ENCODE measurements at places on chromosomes 12 and 14. TPM values are rescaled to one million over a fixed set of nuclear protein-coding genes. Genes with fewer than 3 reads are reported as not detected.

DNA sequence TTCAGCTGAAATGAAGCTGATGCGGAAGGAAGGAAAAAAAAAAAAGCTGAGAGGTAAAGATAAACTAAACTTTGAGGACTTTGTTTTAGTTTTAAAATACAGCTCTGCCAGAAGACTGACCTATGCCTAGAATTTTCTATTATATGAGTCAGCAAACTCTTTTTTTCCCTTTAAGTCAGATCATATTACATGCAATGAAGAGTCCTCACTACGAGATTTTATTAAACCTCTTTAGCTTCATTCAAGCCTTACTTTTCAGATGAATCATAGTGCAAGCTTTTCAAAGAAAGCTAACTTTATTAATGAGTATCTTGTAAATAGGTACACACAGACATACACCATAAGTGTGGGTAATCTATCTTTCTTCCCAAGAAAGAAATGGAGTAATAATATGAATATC lies 57.8 kb upstream of the FSCB start:
- DNase-seq = no peak

- no peak for DNase-seq
These were observed 25.6 kb downstream of the STX2 start for GRCh38 chr12:130813436-130813835.

- no peak for DNase-seq
These were observed 501.4 kb upstream of the RGS6 start for GRCh38 chr14:71430678-71431376.

Gene TSPAN19
- total RNA-seq = not detected

DNA sequence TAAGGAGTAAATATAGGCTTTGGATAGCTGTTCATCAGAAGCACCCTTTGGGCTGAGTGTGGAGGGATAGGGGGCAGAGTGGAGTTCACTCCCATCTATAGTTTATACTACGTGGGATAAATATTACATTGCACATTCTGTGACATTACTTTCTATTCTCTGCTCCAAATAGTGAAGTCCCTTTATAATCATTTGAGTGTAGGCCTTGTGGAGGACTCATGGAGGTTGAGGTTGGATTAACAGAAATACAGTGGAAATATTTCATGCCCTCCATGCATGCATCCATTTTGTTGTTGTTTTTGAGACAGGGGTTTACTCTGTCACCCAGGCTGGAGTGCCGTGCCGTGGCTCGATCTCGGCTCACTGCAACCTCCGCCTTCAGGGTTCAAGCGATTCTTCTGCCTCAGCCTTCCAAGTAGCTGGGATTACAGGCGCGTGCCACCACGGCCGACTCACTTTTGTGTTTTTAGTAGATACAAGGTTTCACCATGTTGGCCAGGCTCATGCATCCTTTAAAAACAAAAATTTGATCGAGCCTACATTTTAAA lies 1.4 kb downstream of the CHPT1 start:
- DNase-seq = no peak

- no peak for DNase-seq
These were observed 420.3 kb upstream of the PRICKLE1 start for GRCh38 chr12:43009846-43010240.

Gene GPR84
- not detected for total RNA-seq

- DNase-seq = no peak
These were observed 7.4 kb upstream of the SLC25A29 start for GRCh38 chr14:100313464-100314230.

GRCh38 chr12:5166976-5167375 lies 123.3 kb downstream of the KCNA5 start:
- no peak for DNase-seq

DNA sequence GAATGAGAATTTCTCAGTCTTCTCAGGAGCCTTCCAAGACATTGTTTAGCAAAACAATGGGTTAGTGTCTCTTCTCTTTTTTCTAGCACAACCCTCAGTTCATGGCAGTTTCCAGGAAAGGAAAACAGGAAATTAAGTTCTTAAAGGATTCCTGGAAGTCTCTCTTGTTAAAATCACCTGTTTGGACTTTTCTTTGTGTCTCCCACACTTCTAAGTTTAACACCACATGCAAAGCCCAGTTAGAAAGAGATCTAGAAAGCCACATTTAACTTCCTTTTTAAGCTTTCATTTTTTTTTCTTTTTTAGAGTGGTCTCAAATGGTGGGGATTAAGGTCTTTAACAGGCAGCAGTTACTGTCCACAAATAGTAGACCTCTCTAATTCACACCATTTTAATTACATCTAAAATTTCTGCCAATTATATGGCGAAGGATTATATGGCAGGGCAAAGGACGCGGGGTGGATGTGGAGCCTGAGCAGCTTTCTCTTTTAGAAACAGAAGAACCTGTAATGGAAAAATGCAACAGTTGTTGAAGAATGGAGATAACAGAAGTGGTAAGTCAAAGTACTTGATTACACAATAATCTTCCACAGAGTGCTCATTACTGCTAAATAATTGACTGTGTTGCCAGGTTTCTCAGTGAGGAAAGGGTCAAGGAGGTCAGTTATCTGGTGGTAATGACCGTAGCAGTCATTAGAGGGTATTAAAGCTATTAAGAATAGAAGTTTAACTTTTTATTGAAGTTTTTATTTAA lies 298.6 kb downstream of the AKAP6 start:
- no peak for DNase-seq

Gene DCN
- total RNA-seq = 41.6 TPM

Gene PRB2
- not detected for total RNA-seq

- DNase-seq = no peak
These were observed 76.7 kb downstream of the DIP2B start for GRCh38 chr12:50581226-50582184.

GRCh38 chr12:84954415-84954814 lies 41.8 kb upstream of the SLC6A15 start:
- DNase-seq = no peak

DNA sequence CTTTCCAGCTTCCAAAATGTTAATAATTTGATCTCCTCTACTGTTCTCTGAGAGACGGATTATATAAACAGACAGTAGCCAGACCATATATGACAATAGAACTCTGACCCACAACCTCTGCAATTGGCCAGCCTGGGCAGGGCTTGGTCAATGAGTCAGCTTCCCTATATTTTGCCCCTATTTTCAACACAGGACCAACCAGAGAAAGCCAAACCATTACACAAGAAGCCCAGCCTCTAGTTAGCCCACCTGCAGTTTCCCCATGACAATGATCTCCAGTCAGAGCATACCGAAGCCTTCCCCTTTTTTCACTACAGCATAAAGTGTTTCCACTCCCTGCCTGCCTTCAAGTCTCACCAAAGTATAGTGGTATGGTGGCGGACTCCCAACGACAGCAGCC lies 7.6 kb upstream of the EXD2 start:
- no peak for DNase-seq

Gene SIX6
- total RNA-seq = not detected

DNA sequence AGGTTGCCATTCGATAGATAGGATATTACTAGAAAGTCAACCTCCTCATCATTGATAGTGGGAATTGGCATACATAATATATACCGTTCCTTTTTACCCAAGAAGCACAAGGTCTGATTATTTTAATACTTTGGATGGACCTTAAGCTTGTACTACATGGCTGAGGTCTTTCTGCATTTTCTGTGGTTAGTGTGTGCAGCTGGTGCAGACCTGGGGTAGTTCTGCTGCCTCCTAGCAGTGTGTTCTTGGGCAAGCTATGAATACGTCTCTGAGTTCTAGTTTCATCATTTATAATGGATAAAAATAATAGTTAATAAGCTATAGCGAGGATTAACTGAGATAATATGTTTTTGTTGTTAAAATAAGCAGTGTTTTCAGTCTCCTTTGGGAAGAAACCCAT lies 2.2 kb downstream of the ZDHHC17 start:
- no peak for DNase-seq

DNA sequence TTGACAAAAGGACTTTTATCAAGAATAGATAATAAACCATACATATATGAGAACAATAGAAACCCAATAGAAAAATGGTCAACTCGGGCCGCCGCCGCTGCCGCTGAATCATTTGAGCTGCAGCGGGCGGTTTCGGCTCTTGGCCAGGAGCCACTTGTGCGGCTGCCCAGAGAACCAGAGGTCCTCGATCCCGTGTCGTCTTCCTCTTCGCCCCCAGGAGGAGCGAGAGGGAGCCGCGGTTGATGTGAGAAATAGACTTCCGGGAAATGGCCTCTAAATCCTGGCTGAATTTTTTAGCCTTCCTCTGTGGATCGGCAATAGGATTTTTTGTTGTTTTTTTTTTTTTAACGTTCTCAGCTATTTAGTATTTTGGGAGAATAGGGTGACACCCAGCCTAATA lies 44.8 kb downstream of the CPSF6 start:
- peak; percentile 42 for DNase-seq

Gene MARCHF9
- 17.5 TPM for total RNA-seq

Gene ENDOU
- not detected for total RNA-seq

DNA sequence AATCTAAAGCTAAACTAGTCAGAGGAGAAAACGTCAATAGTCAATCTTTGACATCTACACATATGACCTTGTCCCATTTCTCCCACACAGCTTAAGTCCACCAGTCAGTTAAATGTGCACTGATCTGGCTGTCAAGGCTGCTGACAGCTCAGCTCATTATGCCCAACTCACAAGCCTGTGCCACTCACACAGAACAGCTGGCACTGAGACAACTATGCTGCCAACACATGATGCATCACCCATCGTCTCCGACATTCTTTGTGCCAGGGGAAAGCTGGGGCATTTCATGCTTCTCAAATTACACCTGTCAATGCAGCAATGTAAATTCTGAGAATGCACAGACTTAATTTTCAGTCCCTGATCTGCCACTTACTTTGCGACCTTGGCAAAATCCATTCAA lies 25.3 kb downstream of the GNS start:
- DNase-seq = no peak

DNA sequence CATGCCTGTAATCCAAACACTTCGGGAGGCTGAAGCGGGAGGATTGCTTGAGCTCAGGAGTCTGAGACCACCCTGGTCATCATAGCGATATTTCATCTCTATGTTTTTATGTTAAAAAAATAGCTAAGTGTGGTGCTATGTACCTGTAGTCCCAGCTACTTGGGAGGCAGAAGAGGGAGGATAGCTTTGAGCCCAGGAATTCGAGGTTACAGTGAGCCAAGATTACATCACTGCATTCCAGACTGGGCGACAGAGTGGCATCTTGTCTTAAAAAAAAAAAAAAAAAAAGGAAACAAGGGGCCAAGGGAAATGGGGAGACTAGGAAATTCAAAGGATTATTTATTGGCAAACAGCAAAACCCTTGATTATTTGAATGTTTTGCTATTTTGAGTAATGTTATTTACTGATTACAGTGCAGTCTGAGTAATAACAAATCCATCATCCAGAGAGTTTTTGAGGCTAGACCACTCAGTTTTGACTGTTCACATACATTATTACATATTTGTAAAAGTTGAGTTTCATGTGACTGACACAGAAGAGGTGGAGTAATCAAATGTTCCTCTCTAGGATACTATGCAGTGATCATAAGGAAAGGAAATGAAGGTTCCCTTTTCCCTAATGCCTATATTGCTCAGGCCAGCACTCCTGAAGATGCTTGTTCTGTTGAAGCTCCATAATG lies 40.8 kb downstream of the PRKCH start:
- DNase-seq = no peak

DNA sequence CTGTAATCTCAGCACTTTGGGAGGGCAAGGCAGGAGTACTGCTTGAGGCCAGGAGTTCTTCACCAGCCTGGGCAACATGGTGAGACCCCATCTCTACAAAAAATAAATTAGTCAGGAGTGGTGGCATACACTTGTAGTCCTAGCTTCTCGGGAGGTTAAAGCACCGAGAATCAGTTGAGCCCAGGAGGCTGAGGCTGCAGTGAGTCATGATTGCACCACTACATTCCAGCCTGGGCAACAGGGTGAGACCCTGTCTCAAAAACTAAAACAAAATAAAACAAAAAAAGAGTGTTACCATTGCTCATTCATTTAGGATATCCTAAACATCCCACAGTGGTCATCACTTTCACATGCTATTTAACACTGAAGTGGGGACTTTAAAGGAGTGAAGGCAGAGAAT lies 7.8 kb downstream of the NEK9 start:
- DNase-seq = no peak

Gene KCNH3
- total RNA-seq = 3.7 TPM

DNA sequence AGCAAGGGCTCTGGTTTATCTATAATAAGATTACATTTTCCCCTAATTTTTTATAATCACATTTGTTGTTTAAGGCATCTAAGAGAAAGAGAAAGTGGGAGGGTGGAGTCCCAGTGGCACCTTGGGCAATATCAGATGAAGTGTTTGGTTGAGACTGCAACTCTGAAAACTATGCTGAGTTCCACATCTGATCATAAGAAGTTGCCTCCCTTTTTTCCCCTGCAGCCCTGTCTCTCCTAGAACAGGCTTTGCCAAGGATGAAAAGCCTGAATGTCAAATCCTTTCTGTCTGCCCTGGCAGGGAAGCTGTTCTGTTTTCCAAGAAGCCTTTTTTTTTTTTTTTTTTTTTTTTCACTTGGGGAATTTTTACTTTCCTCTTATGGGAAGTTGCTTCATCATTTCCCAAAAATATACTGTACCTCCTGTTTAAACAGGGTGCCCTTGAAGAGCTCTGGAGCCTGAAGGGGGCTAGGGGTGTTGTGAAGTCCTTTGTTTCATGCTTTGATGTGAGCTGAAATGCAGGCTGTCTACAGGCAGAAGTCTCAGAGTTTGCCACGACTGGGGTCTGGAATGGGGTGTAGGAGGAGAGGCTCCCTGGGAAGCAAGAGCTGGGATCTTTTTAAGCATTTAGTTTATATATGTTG lies 71.3 kb downstream of the SUSD6 start:
- DNase-seq = no peak

DNA sequence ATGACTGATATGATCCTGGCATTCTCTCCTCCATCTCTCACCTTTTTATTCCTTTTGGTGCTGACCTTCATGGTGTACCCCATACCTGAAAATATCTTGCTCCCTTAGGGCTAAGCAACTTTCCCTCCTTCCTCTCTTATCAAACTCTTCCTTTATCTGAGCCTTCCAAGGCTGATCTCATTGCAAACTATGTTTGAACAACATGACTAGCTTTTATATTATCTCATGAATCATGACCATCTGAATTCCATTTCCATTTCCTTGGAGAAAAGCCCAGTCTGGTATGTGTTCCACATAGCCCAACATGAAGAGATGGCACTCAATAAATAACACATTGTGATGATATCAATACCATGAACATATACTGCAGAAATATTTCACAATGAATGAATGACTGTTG lies 111.6 kb downstream of the TSPAN8 start:
- DNase-seq = no peak

DNA sequence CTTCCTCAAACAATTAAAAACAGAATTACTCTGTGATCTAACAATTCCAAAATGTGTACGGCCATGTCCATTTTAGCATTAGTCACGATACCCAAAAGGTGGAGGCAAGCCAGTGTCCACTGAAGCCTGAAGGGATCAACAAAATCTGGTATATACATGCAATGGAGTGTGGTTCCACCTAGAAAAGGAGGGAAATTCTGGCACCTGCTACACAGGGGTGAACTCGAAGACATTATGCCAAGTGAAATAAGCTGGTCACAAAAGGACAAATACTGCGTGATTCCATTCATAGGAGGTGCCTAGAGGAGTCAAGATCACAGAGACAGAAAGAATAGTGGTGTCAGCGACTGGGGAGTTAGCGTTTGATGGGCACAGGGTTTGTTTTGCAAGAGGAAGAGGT lies 331.4 kb downstream of the MED13L start:
- DNase-seq = no peak

Gene ANO4
- 88.9 TPM for total RNA-seq

Gene SLCO1B1
- total RNA-seq = not detected

Gene CRY1
- total RNA-seq = 41.2 TPM

Gene TEP1
- 3.3 TPM for total RNA-seq
